ENCODE measurements at places on chromosomes 5 and 9.

GRCh38 chr9:21294364-21294774 is 10.7 kb downstream of the IFNA5 start:
- no peak for DNase-seq

DNA sequence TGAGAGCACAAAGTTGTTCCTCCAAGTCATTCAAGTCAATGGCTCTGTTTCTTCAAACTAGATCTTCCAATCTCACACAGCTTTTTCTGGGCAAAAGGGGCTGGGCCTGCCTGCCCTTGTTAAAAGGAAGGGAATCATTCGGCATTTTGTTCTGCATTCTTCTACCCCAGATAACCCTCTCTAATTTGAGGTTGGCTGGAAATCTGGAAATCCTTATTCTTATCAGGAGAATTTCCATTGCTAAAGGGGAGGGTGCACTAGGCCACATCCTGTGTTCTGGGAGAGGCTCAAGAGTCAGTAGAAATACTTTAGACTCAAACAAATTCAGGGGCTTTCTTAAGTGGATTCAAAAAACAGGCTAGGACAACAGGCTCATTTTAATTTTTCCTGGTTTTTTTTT is 384.7 kb upstream of the ZNF462 start:
- DNase-seq: no peak

DNA sequence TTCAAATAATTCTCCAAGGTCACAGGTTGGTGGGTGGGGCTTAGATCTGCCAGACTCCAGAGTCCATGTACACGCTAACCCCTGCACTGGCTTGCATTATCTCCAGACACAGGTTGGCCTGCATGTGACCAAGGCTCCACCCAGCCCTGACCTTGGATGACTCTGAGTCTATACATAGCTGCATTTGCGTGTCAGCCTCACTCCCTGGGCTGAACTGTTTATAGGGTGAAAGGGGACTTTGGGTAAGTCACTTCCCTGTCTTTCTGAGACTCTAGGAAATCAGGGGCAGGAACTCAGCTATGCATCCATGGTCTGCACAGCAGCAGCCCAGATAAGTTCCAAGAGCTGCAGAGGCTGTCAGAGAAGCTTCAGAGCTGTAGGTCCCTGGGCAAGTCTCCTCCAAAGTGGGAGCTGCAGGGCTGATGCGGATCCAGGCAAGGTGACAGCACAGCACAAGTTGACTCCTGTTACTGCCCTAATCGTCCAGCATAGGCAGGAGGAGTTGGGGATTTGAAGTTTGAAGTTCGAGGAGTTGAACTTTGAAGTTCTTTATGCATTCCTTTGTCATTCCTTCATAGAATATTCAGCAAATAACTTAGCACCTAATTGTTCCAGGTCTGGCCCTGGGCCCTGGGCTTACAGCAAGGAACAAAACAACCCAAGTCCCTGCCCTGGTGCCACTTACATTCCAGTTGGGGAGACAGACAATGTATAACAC is 53.4 kb downstream of the SLC22A5 start:
- no peak for DNase-seq

DNA sequence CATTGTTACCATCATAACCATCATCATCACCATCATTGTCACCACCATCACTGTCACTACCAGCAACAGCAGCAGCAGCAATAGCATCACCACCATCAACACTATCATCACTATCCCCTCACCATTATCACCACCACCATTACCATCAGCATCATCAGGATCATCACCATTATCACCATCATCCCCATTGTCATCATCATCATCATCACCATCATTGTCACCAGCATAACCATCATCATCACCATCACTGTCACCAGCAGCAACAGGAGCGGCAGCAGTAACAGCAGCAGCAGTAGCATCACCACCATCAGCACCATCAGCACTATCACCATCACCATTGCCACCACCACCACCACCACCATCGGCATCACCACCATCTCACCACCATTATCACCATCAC is 48.4 kb downstream of the S1PR3 start:
- no peak for DNase-seq

GRCh38 chr9:1154739-1155138 is 104.6 kb downstream of the DMRT2 start:
- no peak for DNase-seq

GRCh38 chr5:96896276-96896675 is 20.0 kb downstream of the ERAP2 start:
- peak; percentile 69 for DNase-seq

DNA sequence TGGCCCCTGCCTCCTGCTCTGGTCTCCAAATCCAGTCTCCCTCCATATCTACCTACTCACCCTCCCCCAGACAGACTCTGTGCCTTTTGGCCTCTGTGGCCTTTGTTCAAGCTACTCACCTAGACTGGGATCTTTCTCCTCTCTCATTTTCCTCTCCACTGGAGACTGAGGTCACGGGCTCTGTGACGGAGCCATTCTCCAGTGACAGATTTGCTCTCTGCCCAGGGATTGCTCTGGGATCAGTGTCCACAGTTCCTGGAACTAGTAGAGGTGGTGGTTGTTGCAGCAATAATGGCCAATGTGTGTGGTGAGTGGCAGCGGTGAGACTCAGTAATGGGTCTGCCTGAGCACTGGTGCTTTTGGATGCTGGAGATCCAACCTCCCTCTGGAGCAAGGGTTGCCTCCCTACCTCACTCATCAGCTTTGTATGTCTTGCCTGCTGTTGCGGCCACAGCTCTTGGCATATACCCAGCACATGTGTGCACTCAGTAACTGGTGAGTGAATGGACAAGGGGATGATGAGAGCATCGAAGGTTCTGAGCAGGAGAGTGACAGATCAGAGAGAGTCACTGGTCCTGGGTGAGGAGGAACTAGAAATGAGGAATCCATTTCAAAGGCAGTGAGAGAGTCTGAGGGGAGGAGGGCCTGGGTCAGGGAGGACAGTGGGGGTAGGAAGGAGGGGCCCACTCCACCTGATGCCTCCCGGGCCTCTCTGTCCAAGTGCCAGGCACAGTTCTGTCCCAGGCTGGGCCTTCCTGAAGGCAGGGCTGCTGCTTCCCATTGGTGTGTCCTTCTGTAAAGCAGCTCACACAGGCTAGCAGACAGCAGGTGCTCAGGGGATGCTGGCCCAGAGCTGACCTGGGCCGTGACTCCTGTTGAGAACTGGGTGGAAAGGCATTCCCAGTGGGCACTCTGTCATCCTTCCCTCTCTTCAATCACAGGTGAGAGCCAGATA is 96.5 kb upstream of the PITX1 start:
- no peak for DNase-seq

GRCh38 chr5:129125819-129126218 is 31.3 kb downstream of the ISOC1 start:
- DNase-seq: peak; percentile 29

DNA sequence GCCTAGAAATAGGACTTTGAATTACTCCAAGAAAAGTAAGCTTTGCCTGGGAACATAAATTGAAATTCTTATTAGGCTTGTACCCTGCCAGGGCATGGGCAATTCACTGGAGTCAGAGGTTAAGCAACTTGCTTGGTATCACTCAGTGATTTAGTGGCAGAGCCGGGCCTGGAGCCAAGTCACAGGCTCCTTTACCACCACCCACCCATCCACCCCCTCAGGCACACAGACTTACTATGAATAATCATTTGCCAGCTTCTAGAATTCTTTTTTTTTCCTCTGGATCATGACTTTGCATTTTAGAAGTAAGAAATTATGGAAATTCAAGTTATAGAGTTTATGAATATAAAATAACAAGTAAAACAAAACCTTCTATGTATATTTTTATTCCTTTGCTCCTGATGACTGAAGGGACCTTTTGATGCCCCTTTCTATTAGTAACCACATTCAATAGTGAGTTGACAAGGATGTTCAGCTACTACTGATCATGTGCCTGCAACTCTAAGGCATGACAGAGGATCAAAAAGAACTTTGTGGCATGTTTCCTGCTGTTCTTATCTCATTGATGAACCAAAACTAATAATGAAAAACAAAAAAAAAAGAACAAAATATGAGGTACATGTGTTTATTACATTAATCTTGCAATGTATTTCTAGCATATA is 614.7 kb downstream of the TLR4 start:
- DNase-seq: no peak

GRCh38 chr9:113488071-113488470 is 24.5 kb downstream of the RGS3 start:
- DNase-seq: no peak

GRCh38 chr9:4657426-4658159 is 4.5 kb upstream of the PLPP6 start:
- DNase-seq: no peak

DNA sequence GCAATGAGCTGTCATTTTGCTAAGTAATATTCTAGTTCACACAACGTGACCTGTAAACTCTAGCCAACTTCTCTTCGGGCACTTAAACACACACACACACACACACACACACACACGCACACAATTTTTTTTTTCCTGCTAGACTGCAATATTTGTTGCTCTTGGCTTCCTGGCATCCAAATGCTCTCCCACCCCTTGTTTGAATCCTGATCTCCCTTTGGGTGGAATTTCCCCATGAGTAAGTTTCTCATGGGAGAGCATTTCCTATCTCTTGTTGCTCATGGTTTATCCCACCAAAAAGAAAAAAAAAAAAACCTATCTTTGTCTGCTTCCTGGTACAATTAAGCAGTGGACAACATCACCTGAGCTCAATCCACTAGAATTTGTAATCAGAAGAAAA is 54.7 kb upstream of the TSLP start:
- no peak for DNase-seq

DNA sequence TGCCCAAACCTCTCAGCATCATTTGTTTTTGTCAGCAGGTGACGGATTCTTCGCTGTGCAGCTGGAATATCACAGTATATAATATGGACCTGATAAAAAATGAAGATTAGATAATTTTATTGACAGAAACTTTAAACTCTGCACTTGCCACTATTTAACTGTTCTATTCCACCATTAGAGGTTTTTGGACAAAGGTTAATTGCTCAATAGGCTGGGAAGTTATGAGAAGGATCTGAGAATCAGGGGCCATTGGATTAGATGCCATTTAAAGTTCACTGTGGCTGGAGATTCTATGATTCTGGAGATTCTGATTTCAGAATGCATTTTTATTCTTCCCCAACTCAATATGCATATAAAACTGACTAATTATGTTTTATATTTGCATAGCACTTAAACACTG is 59.8 kb upstream of the ANXA1 start:
- no peak for DNase-seq

DNA sequence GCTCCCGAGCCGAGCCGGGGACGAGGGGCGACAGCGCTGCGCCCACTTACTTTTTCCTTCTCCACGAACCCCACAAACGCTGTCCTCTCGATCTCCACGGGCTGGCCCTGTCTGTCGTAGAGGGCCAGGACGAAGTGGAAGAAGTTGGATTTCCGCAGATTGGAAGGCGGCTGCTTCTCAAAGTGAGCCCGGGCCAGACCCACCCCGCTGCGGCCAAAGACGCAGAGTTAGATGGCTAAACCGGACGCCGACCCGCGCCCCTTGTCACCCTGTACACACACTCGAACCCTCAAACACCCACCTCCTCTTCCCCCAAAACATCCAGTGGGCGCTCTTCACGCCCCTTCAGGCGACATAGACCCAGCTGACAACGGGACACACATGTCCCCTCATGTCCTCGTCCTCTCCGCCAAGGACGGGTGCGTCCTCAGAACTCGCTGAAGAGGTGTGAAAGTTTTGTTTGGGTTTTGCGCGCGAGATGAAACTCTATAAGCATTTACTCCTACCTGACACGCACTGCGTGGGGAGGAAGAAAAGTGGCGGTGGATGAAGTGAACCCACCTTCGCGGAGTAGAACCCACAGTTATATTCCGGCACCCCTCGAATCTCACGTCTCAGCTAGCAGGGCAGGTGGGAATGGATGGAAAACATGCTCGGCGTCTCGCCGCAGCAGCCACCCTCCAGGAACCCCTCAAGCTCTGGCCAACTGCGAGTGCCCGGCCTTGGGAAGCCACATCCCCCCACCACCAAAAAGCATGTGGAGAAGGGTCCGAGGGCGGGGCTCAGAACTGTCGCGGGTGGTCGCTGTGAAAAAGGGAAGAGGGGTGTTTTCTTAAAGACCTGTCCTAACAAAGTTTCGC is 2.6 kb downstream of the EBF1 start:
- no peak for DNase-seq

GRCh38 chr5:149256451-149256850 is 15.2 kb upstream of the AFAP1L1 start:
- DNase-seq: no peak

GRCh38 chr9:19926774-19927173 is 137.9 kb upstream of the SLC24A2 start:
- no peak for DNase-seq

- DNase-seq: no peak
Observed at GRCh38 chr5:54362434-54362833, 52.1 kb upstream of the ARL15 start.

DNA sequence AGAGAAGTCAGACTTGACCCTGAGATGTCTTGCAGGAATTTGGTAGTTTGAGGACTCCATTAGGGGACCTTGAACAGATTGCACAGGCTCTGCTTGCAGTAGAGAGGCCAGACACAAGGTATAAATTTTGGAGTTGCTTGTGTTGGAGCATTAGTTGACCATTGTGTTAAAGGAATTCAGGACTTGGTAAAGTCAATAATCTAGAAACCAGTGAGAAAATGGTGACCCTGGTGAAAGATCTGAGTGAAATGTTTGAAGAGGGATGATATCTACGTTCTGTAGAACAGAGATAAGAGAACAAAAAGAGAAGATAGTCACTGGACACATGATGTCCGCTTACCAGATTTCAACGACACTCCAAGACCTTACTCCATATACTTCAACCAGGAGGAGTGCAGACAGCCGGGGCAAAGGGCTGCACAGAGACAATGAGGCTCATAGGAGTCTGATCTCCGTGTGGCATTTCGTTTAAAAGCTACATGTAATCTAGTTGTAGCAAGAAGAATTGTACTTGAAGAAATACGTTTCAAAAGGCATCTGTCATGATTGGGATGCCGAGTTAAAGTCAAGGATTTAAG is 13.2 kb downstream of the DNAJC25 start:
- no peak for DNase-seq

DNA sequence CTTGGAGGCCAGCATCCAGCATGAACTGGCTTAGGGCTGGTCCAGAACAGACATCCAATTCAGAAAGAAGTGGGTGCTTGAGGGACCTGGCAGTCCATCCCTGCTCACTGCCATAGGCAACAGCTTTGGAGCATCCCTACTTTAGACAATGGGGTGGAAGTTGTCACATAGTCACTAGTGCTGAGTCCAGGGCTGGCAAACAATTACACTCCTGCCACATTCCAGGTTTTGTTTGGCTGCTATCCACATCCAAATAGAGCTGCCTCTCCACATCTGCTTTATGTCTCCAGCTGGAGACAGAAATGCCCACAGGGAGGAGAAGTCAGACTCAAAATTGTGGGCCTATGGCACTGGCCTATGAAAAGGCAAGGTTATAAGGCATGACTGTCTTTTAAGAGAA is 7.0 kb downstream of the FSTL4 start:
- no peak for DNase-seq

- DNase-seq: peak; percentile 51
Observed at GRCh38 chr5:72817076-72817481, 618 bp downstream of the TNPO1 start.

GRCh38 chr9:124368692-124369091 is 46.5 kb downstream of the PSMB7 start:
- no peak for DNase-seq

DNA sequence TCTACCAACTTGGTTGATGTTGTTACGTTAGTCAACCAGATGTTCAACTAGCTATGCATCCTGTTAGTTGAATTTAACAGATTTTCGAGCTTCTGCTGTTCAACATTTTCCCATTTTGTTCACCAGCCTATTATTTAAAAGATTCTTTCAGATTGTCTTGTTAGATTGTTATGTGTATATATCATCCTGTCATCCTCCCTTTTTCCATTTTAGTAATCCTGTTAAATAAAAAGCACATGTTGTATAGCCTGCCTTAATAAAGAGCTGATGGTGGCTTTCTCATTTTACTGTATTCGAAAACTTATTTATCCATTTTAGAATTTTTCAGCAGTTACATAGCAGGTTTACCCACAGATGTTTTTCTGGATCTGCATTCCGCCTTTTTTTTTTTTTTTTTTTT is 4.3 kb downstream of the TMEFF1 start:
- DNase-seq: no peak
